Stimulated activated naive CD8-positive, alpha-beta T cell treated with anti-CD3 and anti-CD28 coated beads, Interleukin-15, amount 100 ng/mL, for 72 hours (primary cell): ENCODE measurements at places on chromosomes 2 and 18.

DNA sequence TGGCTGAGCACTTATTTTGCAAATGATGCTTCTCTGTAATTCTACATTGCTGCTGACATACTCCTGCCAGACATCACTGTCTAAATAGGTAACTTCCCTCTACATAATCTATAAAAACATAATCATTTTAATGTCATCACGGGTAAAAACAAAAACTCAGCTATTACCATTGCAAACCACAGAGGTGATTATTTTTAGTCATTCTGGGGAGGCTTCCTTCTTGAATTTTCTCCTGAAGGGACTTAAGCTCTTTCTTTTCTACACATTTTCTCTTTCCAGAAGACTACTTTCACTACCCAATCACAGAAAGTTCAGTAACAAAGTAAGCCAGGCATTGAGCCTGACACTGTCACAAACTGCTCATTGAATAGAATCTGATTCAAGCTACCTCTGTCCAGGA lies 40.4 kb upstream of the NFU1 start:
- no peak for DNase-seq

DNA sequence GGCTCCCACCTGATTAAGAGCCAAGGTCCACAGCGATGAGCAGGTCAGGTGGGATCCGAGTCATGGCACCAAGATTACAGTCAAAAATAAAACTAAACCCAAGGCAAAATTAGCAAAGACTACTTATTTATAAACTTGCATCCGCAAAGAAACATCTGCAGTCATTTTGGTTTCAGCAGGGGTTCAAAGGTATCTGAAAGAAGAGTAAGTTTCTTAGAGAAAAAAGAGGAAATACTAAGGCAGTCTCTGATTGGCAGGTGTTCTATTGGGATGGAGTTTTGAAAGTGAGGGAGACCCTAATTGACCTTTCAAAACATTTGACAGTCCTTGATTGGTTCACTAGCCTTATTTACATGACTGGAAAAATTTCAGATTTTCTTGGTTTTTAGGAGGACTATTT lies 11.0 kb upstream of the PLB1 start:
- DNase-seq: no peak

DNA sequence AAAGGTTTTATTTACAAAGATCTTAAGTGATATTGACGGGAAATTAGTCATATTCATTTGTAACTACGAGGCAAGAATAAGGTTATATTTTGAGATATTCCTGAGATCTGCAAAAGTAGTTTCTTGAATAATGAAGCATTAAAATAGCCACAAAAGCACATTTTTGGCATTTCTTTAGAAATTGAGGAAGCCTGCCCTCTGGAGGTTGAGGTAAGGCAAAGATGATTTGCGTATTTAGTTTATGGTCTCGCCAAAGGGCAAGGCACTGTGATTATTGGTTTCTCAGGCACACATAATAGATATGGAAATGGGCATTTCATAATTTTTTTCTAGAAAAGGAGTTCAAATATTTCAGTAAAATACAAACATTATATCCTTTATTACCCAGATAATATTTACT lies 143.7 kb upstream of the RPRM start:
- DNase-seq: no peak

DNA sequence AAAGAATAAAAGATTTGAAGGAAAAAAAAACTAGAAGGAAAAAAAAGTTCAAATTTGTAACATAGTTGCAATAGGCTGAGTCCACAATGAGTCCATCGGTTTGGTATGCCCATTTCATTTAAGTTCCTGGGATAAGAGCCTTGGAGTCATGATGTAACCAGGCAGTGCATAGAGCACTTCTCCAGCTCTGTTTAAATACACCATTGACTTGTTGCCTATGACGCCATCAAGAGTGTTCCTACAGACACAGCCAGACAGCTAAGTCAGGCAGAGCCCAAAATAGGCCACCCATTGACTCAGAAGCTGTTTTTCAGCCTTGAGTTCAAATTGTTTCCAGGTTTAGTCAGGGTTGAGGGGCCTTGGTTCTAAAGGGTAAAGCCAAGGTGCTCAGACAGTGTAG lies 44.9 kb downstream of the SOCS6 start:
- DNase-seq: no peak

GRCh38 chr2:111659361-111660333 lies 224.3 kb downstream of the ANAPC1 start:
- DNase-seq: no peak

GRCh38 chr2:111100087-111100764 lies 20.5 kb upstream of the BCL2L11 start:
- no peak for DNase-seq

GRCh38 chr2:217431577-217432269 lies 571.1 kb downstream of the TNS1 start:
- DNase-seq: no peak
